ENCODE measurements at places on chromosomes 3 and 15. TPM values are rescaled to one million over a fixed set of nuclear protein-coding genes. Genes with fewer than 3 reads are reported as not detected.

- H3K36me3 ChIP-seq = no peaks in the 10 kb centered on the region
- H3K4me1 ChIP-seq = peaks cover 11% of the 10 kb centered on the region
- H3K27ac ChIP-seq = peak overlapping the region; percentile 8
- H3K27me3 ChIP-seq = no peaks in the 10 kb centered on the region
- peak; percentile 29 for DNase-seq
Measured at GRCh38 chr3:9915254-9916141, 1.4 kb upstream of the IL17RC start.

- DNase-seq = peak; percentile 62
- peak overlapping the region; percentile 61 for H3K27ac ChIP-seq
- peak overlapping the region; percentile 10 for H3K4me3 ChIP-seq
- peaks cover 14% of the 10 kb centered on the region for H3K4me1 ChIP-seq
- H3K27me3 ChIP-seq = no peaks in the 10 kb centered on the region
Measured at GRCh38 chr15:80072285-80072994, 13.0 kb downstream of the ZFAND6 start.

PRSS50 gene
- total RNA-seq = not detected

TRIM42 gene
- total RNA-seq = not detected

CHRM5 gene
- not detected for total RNA-seq

All from naive thymus-derived CD4-positive, alpha-beta T cell (primary cell).